ENCODE measurements at places on chromosomes 6 and 20.

GRCh38 chr6:6008648-6009421 is 2.1 kb upstream of the NRN1 start:
- no peak for DNase-seq

DNA sequence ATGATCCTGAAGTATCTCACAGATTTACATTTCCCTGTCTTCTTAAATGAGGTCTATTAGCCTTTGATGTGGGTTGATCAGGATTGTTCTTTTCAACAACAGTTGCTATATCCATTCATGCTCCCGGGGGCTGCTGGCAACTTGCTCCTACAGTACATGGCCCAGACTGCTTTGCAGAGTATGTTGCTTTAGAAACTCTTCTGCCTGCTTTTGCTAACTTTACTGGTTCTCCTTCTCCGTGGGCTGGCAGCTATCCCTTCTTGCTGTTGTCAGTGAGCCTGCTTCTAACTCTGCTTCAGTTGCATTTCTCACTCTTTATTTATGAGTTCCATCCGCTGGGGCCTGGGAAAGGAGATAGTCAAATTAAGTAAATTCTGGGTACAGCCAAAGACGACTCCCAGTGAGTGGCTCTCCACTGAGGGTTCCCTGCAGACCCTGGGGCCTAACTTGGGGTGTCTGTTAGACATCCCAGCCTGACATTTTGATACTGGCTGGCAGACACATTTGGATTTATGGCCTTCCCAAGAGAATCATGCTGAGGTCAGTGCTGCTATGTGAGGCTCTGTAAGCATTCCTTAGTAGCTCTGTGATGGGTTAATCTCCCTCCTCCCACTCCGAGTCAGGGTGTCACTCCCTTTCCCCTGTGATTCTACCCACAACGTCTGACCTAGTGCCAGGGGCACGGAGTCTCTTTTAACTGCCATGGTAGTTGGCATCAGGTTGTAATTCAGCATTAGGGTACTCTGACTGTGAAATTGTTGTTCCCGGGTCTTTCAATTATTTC is 73.6 kb downstream of the SLX4IP start:
- peak; percentile 23 for DNase-seq

GRCh38 chr20:43408848-43409576 is 48.7 kb upstream of the SRSF6 start:
- DNase-seq: peak; percentile 10

DNA sequence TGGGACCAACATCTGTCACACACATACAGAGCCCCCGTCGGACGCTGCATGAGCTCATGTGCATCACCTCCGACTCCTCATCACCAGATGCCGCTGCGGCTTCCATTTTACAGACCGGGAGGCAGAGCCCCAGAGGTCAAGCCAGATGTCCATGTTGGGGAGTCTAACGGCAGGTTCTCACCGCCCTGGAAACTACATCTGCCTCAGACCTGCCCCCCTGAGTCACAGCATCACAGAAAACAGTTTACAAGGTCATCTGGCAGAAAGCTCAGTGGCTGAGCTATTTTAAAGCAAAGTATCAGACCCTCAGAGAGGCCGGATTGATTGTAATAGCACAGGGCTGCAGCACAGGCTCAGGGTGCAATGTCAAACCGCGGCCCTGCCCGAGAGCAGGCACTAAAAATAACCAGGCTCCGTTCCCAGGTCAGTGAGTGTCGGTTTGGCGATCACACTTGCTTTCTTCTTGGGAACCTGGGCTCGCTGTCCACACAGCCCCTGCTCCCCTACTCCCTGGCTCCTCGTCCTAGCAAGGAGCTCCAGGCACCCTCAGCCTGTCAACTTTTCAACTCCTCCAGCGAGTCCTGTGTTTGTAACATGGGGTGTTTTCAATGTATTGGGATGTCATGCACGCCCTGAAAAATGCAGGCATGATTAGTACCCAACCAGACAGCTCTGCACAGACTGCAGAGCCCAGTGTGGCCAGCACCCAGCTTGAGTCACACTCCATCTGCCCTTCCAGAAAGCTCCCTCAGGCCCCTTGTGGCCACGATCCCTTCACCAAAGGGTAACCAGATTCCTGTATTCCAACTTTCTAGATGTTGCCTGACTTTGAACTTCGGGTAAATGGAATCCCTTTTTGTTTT is 264.5 kb downstream of the CDH4 start:
- DNase-seq: no peak

GRCh38 chr6:130796313-130796905 is 30.8 kb upstream of the SMLR1 start:
- no peak for DNase-seq

DNA sequence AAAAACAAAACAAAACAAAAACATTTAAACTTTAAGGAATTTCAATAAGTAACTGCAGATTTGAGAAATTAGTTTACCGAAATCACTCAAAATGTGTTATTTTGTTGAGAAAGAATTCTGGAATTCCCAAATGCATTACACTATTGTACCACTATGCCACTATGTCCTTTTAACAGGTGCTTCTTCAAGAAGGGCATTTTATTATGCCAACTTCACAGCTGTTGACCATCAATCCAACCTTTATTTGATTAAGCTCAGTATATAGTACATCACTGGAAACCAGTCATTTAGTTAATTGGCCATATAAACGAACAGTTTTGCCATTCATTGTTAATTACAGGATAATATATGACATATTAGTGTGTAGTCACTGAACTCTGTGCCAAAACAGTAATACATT is 221.7 kb downstream of the ARHGAP18 start:
- no peak for DNase-seq

GRCh38 chr6:156279261-156279969 is 497.8 kb upstream of the ARID1B start:
- DNase-seq: no peak

DNA sequence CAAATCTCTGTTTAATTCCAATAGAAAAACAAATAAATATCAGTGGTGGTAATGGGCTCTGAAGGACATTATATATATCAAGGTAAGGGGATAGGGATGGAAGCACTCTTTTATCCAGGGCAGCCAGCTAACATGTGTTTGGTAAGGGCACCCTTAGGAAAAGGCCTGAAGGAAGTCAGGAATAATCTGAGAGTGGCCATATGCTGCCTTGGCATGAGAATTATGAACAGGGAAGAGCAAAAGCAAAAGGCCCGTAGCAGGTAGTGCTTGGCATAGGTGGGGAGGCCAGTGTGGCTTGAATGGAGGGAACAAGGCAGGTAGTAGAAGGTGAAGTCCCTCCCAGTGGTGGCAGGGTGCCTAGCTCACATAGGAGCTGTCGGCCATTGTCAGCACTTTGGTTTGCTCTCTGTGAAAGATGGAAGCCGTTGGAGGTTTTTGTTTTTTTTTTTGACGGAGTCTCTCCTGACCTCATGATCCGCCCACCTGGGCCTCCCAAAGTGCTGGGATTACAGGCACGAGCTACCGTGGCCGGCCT is 39.6 kb upstream of the CSE1L start:
- DNase-seq: no peak

- DNase-seq: no peak
Measured at GRCh38 chr6:150632785-150633485, 33.2 kb downstream of the PLEKHG1 start.

- no peak for DNase-seq
Measured at GRCh38 chr20:35048739-35049138, 43.9 kb downstream of the TRPC4AP start.

GRCh38 chr20:1868856-1869255 is 26.4 kb upstream of the SIRPA start:
- DNase-seq: no peak

DNA sequence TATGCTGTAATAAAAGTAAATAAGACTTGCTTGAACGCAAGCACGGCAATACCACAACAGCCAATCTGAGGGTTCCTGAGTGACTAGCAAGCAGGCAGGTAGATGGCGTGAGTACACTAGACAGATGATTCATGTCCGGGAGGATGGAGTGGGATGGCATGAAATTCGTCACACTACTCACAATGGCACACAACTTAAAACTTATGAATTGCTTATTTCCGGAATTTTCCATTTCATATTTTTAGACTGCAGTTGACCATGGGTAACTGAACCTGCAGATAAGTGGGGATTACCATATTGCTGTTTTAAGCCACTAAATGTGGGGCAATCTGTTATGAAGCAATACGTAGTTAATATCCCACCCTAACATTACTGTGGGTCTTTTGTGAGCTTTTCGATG is 93.6 kb upstream of the NFATC2 start:
- DNase-seq: no peak

GRCh38 chr6:129494099-129494498 is 215.9 kb downstream of the ARHGAP18 start:
- DNase-seq: no peak

- no peak for DNase-seq
Measured at GRCh38 chr6:157823528-157824370, 703 bp downstream of the SNX9 start.

DNA sequence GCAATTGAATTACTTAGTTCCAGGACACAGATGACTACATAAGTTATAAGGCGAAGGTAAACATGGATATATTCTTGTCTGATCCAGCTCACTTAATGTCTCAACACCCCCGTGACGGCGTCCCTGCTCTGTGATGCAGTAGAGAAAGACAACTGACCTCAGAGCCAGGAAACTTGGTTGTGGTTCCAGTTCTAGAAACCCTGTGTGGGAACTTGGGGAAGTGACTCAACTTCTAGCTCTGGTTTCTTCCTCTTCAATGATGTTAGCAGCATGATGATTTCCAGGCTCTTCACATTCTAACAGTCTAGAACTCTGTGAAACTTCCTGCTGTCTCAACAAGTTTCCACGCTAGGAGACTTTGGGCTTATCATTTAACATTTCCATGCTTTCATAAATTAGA is 18.4 kb downstream of the LAMA4 start:
- DNase-seq: no peak

DNA sequence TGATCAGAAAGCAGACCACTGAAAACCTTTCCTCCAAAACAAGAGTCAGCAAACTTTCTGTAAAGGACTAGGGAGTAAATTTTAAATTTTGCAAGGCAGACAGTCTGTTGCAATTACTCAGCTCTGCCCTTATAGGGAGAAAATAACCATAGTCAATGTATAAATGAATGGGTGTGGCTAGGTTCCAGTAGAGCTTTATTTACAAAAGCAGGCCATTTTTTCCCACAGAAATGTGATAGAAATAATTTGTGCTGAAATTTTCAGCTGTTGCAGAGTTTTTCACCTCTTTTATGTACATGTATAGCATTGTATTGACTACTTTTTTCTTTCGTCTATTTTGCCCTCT is 7.7 kb downstream of the AMD1 start:
- no peak for DNase-seq

GRCh38 chr20:61127311-61128039 is 124.6 kb upstream of the CDH4 start:
- peak; percentile 16 for DNase-seq

DNA sequence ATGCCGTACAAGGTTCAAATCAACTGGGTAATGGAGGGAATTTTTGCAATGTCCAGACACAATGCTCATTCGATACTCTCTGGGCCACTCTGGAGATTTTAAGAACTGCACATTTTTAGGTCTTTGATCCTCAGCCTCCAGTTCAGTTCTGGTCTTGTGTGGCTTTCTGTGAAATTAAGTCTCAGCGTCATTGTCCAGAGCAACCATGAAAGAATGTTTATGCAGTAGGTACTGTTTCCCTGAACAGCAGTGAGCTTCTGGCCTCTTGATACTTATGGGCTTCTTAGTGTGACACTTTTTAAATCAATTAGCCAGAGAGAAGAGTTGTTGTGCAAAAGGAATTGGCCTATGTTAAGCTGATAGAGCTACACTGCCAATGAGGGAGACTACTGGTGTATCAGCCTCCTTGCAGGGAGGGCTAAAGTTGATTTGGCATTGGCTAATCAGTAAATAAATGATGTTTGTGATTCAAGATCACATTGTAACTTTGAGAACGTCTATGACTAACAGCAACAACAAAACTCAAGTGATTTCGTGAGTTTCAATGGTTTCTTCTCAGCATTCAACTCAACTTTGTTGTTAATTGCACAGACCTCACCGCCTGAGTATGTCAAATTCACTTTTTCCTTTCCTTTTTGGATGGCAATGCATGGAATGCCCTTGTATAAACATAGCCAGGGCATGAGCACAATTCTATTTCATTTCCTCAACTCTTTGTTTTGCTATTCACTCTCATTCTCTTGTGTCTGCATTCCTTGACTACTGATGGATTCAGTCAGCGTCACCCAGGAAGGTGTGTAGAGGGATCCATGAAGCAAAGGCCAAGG is 85.1 kb downstream of the GJA1 start:
- peak; percentile 68 for DNase-seq

GRCh38 chr6:109901976-109902375 is 76.1 kb upstream of the GPR6 start:
- DNase-seq: no peak

- no peak for DNase-seq
Measured at GRCh38 chr6:13180538-13180937, 147.8 kb downstream of the TBC1D7 start.

GRCh38 chr6:36340618-36341454 is 4.1 kb upstream of the BNIP5 start:
- no peak for DNase-seq

- DNase-seq: no peak
Measured at GRCh38 chr6:166671434-166672081, 44.5 kb upstream of the RPS6KA2 start.

- no peak for DNase-seq
Measured at GRCh38 chr20:56861590-56861989, 232.5 kb downstream of the TFAP2C start.

DNA sequence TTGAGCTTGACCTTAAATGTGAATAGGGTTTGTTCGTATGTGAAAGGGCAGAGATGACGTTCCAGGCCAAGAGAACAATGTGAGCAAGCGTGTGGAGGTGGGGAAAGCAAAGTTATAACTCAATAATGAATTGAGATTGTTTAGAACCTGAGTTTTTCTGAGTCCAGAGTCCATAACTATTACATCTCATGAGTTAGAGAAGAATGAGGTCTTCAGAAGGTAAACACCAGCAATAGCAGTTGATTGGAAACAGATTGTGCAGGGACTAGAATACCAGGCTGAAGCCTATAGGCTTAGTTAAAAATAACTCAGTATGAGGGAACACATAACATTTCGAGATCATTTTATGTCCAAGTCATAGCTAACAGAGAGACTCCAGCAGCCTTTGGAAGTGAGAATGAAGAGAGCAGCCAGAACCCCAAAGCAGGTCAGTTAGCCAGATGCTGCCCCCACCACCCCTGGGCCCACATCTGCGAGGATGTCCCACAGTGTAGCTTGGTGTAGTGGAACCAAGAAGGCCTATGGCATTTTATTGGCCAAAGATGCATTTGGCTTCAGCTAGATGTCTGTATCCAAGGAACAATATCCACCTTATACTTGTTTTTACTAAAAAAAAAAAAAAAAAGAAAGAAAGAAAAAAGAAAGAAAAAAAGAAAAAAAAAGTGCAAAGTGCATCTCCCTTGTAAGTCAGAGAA is 121.7 kb downstream of the TNFRSF21 start:
- no peak for DNase-seq

- DNase-seq: no peak
Measured at GRCh38 chr6:125834348-125834747, 43.6 kb downstream of the NCOA7 start.

- DNase-seq: no peak
Measured at GRCh38 chr6:6486595-6486994, 101.9 kb upstream of the LY86 start.

GRCh38 chr6:29531668-29532067 is 27.9 kb downstream of the UBD start:
- DNase-seq: no peak
